ENCODE measurements at places on chromosomes 11 and 22.

DNA sequence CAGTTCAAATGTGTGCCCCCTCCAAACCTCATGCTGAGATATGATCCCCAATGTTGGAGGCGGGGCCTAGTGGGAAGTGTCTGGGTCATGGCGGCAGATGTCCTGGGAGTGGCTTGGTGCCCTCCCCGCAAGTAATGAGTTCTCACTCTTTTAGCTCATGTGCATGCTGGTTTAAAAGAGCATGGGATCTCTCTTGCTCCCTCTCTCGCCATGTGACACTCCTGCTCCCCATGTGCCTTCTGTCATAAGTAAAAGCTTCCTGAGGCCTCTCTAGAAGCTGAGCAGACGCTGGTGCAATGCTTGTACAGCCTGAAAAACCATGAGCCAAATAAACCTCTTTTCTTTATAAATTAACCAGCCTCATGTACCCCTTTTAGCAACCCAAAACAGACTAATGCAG, 98.8 kb downstream of the SGSM3 start:
- DNase-seq: no peak

- no peak for DNase-seq
Observed at GRCh38 chr11:116072601-116073410, 568.6 kb upstream of the CADM1 start.

DNA sequence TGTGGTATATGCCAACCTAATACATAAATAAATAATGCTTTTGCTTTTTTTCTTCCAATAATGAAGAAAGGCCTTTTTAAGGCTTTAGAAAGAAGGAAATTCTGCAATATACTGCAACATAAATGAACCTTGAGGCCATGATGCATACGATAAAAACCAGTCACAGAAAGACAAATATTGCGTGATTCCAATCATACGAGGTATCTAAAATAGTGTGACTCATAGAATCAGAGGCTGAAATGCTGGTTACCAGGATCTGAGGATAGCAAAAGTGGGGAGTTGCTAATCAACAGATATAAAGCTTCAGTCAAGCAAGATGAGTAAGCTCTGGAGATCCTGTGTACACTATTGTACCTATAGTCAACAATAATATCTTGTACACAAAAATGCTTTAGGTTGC, 24.2 kb downstream of the MS4A6A start:
- no peak for DNase-seq

DNA sequence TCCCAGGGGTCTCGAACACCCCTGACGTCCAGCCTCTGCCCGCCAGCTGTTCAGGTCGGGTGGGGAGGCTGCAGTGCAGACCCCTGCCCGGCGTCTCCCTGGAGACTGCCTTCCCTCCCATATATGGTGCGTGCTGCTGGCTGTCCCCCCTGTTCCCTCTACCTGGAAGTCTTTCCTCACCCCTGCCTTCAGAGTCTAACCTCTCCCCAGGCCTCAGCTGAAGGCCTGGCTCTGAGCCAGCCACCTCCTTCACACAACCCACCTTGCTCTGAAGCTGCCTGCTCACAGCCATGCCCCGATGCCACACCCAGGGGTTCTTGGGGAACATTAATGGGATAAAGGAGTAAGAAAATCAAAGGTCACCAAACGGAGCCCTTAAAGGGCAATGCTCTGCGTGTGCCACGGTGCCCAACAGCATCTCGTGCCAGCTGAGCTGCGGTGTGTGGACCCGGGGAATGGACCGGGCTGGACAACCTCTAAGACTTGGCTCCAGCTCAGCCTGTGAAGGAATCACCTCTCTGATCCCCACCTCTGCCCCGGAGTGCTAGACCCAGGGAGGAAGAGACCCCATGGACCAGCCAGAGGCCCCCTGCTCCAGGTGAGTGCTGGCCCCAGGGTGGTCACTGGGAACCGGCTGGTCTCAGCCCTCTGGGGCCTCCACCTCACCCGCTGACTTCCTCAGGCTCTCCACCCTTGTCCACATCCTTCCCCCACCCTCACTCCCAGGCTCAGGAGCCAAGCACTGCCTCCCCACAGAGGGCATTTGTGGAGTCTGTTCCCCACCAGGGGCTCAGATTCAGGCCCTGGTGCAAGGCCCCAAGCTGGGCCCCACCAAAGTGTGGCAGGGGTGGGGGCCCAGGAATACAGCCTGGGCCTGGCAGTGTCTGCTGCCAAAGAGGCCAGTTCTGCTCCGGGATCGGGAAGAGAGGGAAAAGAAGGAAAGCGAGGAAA, at the start of gene NLRP6:
NLRP6 (plus strand) TSS at position 407 of the 951 bp plus-strand sequence; CDS start at position 570, 163 bp downstream.
- no peak for DNase-seq

- DNase-seq: no peak
Observed at GRCh38 chr11:10181811-10182210, 112.2 kb downstream of the SBF2 start.

DNA sequence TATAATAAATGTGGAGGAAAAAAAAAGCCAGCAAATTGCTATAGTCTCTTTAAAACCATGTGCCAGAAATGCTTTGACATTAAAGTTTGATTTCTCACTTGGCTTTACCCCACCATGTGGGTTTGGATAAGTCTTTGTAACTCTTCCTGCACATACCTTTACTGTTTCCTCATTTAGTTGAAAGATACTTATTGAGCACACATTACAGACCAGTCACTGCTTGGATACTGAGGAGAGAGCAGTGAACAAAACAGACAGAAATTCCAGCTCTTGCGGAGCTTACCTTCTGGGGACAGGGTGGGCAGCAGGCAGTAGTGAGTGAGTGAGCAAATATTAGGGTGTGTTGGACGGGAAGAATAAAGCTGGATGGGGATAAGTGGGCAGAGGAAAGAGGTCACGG, 13.7 kb downstream of the PACS1 start:
- no peak for DNase-seq

DNA sequence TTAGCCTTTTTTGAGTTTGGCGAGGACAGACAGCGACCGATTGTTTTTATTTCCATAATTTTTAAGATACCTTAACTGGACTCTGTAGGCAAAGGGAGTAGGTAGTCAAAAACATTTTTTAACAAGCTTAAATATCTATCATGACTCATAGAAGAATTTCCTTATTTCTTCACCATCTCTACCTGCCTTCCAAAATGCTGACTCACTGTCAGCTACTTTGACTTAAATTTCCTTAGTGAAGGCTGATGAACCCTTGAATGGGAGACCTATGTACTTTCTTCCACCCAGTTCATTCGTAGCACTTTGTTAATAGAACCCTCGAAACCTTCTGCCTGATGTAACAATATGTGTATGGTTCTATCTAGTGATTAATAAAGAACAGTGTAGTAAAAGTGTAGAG, 1.1 kb upstream of the MTMR2 start:
- no peak for DNase-seq

GRCh38 chr11:123762422-123762821, 8.1 kb upstream of the OR6X1 start:
- DNase-seq: no peak

GRCh38 chr11:76653674-76654284, 16.8 kb downstream of the LRRC32 start:
- DNase-seq: no peak

GRCh38 chr11:132844956-132845696, 687.2 kb downstream of the OPCML start:
- DNase-seq: no peak

DNA sequence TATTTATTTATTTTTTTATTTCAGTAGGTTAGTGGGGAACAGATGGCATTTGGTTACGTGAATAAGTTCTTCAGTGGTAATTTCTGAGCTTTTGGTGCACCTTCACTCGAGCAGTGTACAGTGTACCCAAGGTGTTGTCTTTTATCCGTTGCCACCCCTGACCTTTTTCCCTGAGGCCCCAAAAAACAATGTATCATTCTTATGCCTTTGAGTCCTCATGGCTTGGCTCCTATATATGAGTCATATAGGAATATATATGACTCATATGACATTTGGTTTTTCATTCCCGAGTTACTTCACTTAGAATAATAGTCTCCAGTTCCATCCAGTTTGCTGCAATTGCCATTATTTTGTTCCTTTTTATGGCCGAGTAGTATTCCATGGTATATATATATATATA, 763.9 kb downstream of the NTM start:
- no peak for DNase-seq

DNA sequence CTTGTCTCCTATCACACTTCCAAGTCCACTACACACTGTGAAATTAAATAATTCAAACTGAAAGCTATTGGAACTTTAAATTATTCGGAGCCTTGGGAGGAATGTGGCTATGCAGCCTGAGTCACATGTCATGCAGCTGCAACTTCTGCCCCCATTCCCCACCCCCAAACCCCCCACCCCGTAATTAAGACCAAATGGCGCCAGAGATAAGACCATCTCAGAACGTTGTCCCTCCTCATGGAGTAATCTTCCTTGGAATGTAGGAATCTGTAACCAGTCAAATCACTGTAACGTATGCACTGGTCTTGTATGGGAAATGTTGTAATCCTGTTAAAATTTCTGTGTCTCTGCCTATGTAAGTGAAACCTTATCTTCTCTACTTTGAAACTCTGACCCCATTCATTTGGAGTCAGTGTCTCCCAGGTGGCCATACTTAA, 37.0 kb downstream of the GAB2 start:
- no peak for DNase-seq

GRCh38 chr11:29538339-29539036, 478.3 kb downstream of the KCNA4 start:
- no peak for DNase-seq

GRCh38 chr11:10385696-10386095, 69.4 kb upstream of the AMPD3 start:
- no peak for DNase-seq

DNA sequence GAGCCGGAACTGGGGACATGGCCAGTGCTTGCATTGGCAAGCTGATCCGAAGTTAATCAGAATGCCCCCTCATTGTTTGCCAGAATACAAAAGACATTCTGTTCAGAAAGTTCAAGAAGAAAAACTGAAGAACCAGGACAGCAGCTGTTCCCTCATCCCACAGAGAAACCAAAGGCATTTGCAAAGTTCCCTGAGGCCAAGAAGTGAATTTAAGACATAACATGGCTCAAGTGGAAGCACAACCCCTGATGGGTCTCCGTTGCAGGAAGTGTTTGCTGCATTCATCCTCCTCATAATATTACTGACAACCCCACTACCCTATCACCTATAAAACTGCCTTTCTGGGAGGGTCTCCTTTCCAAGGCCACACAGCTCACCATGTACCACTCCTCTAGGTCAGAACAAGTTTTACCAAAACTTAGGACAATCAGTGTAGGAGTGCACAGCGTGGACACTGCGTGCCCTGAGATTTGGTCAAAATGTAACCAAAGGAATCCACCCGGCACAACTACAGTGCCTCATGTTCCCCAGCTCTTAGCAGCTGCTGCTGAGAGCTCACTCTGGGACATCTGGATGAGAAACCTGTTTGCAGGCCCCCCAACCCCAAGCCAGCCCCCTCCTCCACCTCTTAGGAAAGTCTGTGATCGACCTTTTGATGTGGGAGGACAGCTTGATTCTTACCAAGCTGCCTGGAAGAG, 101.6 kb upstream of the AKIP1 start:
- no peak for DNase-seq

DNA sequence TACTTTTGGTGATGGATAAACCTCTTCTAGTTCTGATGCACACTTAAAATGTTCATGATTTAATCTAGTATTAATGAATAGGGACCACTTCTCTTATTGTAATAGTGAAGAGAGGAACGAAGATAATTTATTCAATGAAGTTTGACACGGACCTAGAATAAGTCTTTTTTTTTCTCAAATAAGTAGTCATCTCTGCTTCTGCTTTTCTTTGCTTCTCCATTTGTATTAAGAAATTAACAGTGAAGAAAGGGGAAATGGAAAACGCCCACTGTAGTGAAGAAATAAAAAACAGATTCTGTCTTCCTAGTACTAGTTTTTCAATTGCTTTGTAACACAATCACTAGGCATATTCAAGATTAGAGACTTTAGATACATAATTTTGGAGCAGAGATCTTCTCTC, 73.0 kb downstream of the CD44 start:
- DNase-seq: no peak

DNA sequence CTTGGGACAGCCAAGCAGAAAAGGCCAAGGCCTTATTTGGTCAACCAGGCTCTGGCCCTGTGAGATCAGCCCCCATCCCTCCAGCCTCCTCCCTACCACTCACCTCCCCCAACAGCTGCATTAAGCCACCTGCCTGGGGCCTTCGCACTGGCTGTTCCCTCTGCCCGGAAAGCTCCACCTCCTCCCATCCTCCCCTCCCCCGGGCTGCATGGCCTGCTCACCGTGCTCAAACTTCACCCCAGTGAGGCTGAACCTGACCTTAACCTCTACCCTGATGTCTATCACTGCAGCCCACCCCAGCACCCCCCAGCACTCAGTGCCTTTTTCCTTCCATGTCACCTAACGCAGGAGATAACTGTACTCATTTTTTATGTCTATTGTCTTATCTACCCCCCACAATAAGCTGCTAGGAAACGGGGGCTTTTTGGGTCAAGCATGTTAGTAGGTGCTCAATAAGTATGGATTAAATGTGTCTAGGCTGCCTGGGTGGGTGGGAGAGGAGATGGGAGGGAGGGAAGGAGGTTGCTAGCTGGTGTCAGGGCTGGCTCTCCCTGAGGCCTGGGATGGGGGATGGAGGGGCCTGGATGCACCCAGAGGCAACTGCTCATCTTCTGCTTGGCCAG, 912 bp downstream of the PTPRCAP start:
- peak; percentile 57 for DNase-seq

DNA sequence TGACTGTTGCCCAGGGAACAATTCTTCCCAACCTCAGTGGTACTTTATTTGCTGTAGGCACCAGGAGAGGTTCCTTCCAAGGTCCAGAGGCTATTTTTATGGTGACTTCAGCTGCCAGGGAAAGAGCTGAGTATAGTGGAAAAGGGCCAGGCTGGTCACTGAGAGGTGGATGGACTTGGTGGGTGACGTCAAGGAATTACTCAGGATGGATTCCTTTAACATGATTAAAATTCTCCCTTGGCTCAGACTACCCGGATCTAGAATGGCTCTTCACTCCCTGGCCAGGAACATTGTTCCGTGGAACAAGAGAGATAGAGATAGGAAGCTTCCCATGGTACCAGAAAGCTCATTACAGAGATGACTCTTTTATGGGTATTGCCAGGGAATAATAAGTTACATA, 8.7 kb upstream of the CALCA start:
- no peak for DNase-seq

DNA sequence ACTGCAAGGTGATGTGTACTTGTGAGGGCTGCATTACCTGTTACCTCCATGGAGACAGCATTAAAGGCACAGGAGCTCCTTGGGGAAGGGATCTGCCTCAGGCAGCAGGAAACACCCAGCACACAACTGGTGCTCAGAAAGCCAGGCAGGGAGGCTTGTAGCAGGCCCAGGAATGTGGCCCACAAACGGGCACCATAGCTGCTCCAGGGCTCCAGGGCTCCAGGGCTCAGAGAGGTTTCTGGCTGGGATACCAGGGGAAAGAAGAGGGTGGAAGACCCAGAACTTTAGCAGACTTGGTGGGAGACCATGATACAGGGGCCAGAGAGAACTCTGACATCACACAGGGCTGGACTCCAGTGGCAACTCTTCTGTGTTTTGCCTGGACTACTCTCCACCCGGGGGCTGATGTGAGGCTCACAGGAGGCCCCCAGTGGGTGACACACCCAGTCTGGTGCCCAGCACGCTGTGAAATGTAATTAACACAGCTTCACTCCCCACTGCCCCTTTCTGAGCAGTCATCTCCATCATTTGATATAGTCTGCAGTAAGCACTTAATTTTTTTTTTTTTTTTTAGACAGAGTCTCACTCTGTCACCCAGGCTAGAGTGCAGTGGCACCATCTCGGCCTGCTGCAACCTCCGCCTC, 14.7 kb upstream of the SULT4A1 start:
- no peak for DNase-seq

GRCh38 chr11:1691026-1691877, 5.7 kb upstream of the KRTAP5-6 start:
- no peak for DNase-seq

- DNase-seq: no peak
Observed at GRCh38 chr11:33868647-33869461, 23.0 kb downstream of the LMO2 start.
